ENCODE measurements at places on chromosomes 7 and 10.

GRCh38 chr7:73740771-73741170 is 2.2 kb upstream of the ABHD11 start:
- DNase-seq: no peak

DNA sequence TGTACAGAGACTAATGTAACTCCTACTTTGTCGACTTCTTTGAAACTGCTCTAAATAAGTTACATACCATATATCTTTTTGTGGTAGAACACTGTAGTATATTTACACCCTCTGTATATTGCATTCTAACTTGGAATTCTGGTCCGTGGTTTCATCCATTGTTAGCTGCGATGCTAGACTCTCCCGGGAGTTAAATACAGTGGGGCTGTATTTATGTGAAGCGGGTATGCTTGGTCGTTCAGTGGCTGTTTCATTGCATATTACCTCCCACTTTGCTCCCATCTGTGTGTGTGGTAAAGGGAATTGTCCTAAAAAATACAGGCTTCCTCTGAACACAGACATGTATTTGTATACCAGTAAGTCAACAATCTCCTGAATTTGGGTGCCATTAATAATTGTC is 231.1 kb downstream of the SLC25A13 start:
- no peak for DNase-seq

- no peak for DNase-seq
Measured at GRCh38 chr7:128131115-128131514, 99.9 kb upstream of the LRRC4 start.

- no peak for DNase-seq
Measured at GRCh38 chr7:142626420-142627035, 122.7 kb upstream of the PRSS1 start.

- no peak for DNase-seq
Measured at GRCh38 chr10:66928776-66929175, 2.9 kb downstream of the LRRTM3 start.

DNA sequence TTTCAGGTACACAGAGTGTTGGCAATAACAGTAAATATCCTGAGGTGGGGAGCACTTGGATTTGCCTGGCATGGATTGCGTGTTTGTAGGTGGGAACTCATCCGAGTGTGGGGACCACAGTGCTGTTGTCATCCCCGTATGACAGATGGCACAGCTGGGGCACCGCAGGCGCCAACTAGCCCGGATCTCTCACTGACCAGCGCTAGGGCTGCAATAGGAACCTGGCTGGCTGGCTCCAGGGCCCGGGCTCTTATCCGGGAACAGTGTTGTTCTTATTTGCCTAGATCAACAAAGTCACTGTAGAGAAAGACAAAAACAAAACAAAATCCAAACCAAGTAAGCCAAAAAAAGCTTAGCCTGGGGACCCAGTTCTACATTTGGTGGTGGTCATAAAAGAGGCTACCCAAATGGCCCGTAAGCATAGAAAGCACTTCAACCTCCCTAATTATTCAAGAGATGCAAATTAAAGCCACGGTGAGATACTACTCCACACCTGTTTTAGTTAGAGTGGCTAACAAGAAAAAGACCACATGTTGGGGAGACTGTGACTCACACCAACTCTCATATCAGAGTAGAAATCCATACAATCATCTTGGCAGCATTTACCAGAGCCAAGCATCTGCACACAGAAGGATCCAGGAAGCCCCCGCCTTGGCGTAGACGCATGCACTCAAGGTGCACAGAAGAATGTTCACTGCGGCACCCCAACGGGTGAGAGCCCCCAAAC is 27.2 kb upstream of the PFKFB3 start:
- DNase-seq: no peak

GRCh38 chr7:87628780-87629569 is 777 bp downstream of the RUNDC3B start:
- DNase-seq: no peak

- no peak for DNase-seq
Measured at GRCh38 chr10:25849988-25850387, 84.0 kb upstream of the MYO3A start.

DNA sequence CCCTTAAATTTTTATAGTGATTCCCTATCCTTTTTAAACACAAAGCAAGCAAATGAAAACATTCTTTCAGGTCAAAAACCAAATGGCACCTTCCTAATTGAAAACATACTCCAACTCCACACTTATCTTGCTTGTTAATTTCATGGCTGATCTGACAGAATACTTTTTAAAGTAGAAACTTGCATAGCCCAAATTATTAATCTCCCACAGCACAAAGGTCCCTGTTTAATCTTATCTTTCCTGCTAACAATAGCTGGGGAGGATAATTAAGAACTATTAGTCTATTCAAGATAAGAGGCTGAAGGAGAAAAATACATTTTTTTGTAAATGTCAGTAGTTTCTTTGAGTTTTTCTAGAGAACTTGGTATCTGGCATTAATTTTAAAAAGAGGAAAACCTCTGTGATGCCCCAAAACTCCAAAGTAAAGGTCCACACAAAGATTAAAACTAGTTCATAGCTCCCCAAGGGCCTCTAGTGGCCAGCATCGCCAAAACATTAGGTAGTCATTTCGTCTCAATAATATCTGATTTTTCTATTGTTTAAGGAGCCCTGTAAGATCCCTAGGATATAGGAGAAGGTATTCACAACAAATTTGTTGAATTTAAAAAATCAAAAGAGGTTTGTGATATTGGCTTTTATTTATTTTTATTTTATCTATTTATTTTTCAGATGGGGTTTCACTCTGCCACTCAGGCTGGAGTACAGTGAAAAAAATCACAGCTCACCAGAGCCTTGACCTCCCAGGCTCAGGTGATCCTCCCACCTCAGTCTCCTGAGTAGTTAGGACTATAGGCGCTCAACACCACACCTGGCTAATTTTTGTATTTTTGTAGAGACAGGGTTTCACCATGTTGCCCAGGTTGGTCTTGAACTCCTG is 14.7 kb downstream of the CDNF start:
- DNase-seq: no peak

GRCh38 chr7:29296421-29296820 is 101.8 kb downstream of the CHN2 start:
- DNase-seq: no peak

DNA sequence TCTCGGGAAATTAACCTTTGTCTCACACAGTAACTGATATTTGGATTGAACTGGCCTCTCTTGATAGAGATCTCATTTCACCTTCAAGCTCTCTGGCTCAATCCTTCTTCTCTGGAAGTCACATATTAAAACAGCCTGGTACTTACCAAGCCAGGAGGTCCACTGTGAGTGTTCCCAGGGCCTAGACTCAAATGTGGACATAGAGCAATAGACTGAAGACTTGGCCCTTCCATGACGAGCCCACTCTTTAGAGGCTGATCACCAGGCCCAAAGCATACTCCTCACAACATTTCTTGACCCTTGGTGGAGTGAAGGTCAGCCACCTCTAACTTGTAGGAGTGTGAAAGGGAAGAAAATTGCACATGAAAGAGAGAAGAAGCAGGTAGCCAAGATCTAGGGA is 38.5 kb downstream of the COL1A2 start:
- no peak for DNase-seq

- no peak for DNase-seq
Measured at GRCh38 chr10:63634488-63635065, 113.4 kb downstream of the REEP3 start.

DNA sequence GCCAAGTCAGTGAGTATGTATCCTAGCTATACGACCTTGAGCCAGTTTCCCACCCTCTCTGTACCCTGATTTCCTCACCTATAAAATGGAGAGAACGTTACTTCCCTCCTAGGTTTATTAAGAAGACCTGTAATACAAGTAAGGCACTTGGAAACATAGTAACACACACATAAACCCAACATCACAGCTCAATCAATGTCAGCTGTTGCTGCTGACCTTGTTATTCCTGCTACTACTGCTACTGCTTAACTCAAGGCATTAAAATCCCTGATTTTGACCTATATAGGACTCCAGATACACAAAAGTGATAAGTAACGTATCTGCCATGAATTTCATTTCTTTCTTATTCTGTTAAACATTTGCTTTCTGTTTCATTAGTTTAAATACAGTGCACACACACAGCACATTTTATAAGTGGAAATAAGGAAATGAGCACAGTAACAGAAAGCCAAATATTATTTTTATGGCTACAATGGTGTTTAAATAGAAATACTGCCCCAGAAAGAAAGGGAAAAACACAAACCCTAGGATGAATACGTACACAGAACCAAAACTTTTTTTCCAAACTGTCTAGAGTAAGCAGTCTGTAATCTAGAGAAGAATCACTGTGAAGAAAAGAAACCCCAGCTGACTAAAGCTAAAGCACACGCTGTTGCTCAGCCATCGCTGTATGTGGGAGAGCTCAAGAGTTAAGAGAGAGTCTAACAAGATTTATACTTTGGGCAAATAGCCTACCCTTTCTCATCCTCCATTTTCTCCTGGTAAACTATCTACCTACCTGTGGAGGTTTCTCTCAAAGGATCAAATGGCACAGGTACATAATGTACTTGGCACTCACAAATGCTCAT is 19.0 kb downstream of the NAPEPLD start:
- DNase-seq: no peak

GRCh38 chr7:75712517-75713361 is 26.0 kb downstream of the HIP1 start:
- no peak for DNase-seq

GRCh38 chr10:78398382-78398781 is 364.7 kb downstream of the RPS24 start:
- DNase-seq: no peak

DNA sequence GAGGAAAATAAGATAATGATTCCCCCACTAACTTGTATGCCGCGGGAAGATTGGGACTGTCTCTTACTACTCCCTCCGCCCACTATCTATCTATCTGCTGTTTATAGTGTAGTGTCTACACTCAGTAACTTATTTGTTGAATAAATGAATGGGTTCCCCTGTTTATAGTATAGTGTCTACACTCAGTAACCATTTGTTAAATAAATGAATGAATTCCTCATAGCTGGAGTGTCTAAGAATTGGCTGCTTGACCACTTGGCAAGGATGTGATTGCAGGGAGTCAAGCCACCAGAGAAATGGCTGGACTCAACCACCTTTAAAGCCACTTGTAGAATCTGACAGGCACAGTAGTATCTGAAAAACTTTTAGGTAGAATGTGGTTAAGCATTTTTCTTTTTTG is 147.1 kb downstream of the TRIL start:
- no peak for DNase-seq

Data from coronary artery (tissue), 2 donors.